ENCODE measurements at places on chromosomes 4 and X.

GRCh38 chrX:42821803-42822443, 44.0 kb upstream of the PPP1R2C start:
- no peak for DNase-seq

DNA sequence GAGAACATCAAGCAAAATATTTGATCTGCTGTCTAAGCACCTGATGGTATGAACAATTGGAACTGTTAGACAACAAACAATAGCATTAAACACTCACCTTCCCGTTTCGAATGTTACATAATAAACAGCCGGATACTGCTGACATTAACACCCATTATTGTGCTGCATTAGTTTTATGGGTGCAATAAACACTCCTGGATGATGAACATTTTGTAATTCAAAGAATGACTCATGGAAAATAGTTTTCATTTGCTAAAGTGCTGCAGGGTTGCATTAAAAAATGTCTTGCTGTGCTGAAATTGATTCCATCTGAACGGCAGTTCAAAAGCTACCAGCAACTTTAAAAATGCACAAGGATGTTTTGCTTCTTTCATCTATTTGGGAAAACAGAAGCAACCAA, 100.8 kb upstream of the SORBS2 start:
- DNase-seq: no peak

GRCh38 chr4:1035510-1035909, 24.1 kb downstream of the FGFRL1 start:
- DNase-seq: peak; percentile 96

- no peak for DNase-seq
Measured at GRCh38 chrX:131394384-131394783, 105.3 kb upstream of the IGSF1 start.

GRCh38 chr4:7210824-7211223, 18.5 kb downstream of the SORCS2 start:
- DNase-seq: no peak

DNA sequence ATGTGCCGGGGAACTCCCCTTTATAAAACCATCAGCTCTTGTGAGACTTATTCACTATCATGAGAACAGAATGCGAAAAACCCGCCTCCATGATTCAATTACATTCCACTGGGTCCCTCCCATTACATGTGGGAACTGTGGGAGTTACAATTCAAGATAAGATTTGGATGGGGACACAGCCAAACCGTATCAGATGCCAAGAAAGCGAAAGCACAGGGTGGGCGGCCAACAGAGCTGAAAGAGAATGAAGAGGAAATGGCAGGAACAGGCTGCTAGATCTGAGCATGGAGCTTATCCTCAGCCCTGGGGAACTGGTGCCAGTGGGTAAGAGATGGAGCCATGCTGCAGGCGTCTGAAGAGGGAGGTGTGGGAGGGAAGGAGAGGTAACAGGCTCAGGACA, 117.7 kb upstream of the PNPLA4 start:
- no peak for DNase-seq

- DNase-seq: no peak
Measured at GRCh38 chr4:90080116-90080515, 47.1 kb upstream of the CCSER1 start.

Data from globus pallidus (tissue), 1 donor.